NCI-H1105 (cell line): ENCODE measurements at places on chromosomes 3 and 15.

DNA sequence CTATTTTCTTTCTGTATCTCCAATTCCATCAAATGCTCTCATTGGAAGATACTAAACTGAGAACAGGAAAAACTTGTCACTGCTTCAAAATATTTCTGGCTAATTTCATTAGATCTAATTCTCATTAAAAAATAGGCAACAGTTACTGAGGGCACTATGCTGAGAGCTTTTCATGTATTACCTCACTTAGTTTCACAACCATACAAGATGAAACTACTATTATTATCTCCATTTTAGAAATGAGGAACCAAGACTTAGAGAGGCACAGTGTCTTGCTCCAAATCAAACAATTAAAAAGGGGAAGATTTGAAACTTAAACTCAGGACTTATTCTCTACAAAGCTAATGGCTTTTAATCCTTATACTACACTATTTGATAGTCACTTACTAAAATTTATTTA lies 7.2 kb upstream of the OTOL1 start:
- no peak for DNase-seq

GRCh38 chr3:12135029-12135657 lies 23.6 kb downstream of the TIMP4 start:
- no peak for DNase-seq

GRCh38 chr3:120839120-120839519 lies 68.9 kb upstream of the STXBP5L start:
- no peak for DNase-seq

DNA sequence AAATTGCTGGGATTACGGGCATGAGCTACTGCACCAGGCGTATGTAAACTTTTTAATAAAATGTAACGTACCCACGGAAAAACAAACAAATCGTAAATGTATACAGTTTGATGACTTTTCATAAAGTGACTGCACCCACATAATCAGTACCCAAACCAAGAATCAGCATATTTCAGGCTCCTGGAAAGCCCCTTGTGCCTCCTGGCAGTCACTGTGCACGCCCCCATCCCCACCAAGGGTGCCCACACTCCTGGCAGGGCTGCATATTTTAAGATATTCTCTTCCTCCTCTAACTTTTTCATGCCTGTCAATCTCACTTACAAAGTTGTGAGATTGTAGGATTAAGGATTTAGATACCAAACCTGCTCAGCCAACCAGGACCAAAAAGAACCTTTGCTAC lies 305.5 kb downstream of the SHQ1 start:
- DNase-seq: no peak

GRCh38 chr3:40336101-40336500 lies 26.6 kb downstream of the EIF1B start:
- no peak for DNase-seq

- DNase-seq: no peak
These were observed 31.6 kb upstream of the ZNF770 start for GRCh38 chr15:35019404-35020327.

DNA sequence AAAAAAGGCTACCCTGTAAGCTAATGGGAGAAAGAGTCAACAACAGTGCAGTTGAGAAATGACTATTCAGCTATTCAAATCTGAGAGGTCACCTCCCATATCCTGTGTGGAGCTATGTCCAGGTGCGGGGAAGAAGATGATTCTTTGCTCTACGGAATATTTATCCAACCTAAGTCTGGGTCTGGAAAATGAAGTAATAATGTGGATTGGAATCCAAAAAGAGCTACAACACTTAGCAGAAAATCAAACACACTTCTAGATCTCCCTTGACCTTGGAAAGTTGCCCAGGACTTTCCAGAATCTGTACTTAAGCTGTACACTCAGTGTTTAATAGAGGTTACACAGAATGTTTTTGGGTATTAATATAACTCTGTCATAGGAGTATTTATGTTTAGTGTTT lies 251.9 kb downstream of the NAALADL2 start:
- DNase-seq: no peak

DNA sequence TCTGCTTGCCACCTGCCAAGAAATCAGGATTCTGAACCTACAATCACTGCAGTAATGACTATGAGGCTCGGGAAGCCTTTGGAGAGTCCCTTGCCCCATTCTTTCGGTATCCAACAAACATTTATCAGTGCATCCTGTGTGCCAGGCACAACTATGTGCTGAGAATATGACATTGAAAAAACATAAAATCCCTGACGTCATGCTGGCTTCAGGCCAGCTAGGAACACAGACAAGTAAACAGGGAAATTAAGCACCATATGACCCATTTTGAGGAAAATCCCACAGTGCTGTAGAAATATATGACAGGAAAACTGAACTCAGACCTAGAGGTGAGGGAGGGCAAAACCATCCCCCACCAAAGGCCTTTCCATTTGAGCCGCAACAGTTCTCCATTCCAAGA lies 34.1 kb upstream of the DET1 start:
- DNase-seq: no peak

GRCh38 chr3:138219255-138219654 lies 32.2 kb downstream of the ARMC8 start:
- no peak for DNase-seq

GRCh38 chr3:172031996-172032395 lies 7.4 kb upstream of the FNDC3B start:
- no peak for DNase-seq

DNA sequence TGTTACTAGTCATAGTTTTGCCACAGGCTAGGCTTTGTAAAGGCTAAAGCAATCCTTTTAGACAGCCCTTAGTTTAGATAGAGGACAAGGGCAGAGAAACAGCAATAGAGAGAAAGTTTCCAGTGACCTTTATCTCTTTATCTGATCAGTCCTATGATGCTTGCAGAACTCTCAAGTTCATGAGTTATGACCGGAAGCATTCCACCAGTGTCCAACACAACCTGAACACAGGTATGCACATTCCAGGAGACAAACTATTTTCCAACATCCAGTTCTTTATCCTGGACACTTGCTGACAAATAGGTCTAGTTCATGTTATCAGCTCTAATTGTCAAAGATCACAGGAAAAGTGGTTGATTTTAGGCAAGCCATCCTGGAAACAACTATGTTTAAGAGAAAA lies 422.2 kb downstream of the MAGI1 start:
- DNase-seq: no peak

- DNase-seq: no peak
These were observed 2.7 kb downstream of the C3orf22 start for GRCh38 chr3:126555795-126556636.

DNA sequence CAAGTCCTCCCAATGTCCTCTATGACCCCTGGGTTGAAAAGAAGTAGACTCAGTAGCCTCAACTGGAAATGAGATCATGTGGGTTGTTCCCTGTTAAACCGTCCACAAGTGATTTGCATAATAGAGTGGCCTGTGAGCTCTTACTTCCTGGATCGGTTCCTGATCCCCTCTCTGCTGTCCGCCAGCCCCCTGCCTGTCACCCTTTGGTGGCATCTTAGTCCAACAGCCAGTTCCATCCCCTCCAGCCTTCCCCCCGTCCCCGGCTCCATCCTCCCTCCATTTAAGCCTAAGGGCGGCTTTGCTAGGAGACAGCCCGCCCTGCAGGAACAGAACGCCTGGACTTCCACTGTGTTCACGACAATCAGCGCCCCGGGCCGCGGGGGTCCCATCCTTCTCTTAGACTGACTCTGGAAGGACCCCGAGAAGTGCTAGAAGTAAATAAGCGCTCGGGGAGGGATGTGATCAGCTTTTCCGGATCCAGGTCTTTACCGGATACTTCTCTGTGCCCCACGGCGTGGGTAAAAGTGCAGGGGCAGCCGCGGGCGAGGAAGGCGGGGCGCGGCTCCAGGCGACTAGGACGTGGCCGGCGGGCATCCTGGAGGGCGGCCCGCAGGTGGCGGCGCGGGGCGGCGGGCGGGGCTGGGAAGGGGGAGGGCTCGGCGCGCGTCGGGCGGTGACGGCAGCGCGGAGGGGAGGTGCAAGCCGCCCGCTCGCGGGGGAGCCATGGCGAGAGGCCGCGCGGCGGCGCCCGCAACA lies 51.2 kb upstream of the ULK4 start:
- DNase-seq: peak; percentile 17

DNA sequence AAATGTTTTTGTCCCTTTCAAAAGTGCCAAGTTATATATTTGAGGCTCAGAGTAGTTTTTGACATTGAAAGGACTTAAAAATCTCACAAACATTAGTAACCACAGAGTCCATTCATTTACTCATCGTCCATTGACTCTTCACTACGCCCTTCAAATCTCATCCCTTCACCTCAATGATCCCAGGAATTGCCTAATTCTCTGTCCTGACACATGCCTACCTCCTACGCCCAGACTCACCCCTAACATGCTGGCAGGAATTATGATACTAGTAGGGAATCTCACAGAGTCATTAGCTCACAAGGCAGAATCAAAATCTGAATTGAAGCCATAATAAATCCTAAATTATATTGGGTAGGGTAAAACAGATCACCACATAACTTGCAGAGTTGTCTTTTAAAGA lies 410.1 kb downstream of the RAP2B start:
- DNase-seq: no peak

GRCh38 chr3:12891985-12892839 lies 50.8 kb upstream of the RPL32 start:
- peak; percentile 21 for DNase-seq

GRCh38 chr3:23805210-23805632 lies 534 bp upstream of the UBE2E1 start:
- no peak for DNase-seq

DNA sequence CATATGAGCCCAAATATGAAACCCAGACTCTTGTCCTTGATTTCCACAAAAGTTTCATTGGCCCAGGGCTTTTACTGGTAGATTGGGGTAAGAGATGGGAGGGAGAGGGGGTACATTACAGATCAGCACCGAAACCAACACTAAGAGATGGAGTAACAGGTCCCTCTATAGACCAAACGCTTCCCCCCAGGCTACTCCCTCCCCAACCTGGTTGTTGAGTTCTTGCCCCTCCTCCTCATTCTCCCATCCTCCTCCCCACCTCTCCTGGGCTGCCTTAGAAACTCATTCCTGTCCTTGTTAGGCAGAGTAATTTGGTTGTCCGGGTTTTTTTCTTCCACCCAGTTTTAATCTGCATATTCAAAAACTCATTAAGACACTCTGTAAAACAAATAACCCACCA lies 74.1 kb downstream of the MESD start:
- no peak for DNase-seq

- no peak for DNase-seq
These were observed 20.0 kb downstream of the ABTB1 start for GRCh38 chr3:127692501-127693335.

DNA sequence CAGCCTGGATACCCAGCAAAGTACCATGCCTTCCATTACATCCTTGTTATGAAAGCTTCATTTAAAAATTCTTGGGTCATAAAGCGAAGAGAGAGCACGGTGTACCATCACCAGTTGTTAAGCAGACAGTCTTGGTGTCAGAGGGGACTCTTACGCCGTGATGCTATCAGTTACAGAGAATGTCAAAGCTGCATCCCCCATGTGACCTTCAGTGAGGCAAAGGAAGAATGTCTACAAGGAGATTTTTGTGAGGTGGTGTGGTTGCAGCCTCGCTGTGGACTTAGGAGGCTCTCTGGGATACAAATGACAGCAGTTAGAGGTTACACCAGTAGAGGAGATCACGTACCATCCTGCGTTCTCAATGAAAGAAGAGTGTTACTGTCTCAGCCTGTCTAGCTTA lies 278.3 kb downstream of the FEZF2 start:
- DNase-seq: no peak

- DNase-seq: no peak
These were observed 136.9 kb downstream of the NUP210 start for GRCh38 chr3:13282986-13283876.

DNA sequence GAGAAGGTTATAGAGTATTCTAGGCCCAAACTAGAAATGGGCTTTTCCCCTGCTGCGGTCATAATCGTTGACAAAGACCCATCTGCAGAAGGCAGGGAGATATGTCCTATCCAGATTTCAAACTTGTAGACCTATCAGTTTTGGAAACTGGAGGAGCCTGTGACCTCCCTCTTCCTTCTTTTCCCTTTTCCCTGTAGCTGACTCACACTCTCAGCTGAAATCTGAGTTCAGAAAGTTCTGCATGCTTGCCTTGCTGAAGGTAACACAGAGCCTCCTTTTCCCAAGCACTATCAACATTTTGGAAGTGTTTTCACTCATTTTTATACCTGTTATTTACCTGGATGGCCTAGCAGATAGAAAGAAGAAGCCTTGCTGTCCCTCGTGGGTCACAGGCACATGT lies 59.1 kb upstream of the PSMD6 start:
- no peak for DNase-seq

DNA sequence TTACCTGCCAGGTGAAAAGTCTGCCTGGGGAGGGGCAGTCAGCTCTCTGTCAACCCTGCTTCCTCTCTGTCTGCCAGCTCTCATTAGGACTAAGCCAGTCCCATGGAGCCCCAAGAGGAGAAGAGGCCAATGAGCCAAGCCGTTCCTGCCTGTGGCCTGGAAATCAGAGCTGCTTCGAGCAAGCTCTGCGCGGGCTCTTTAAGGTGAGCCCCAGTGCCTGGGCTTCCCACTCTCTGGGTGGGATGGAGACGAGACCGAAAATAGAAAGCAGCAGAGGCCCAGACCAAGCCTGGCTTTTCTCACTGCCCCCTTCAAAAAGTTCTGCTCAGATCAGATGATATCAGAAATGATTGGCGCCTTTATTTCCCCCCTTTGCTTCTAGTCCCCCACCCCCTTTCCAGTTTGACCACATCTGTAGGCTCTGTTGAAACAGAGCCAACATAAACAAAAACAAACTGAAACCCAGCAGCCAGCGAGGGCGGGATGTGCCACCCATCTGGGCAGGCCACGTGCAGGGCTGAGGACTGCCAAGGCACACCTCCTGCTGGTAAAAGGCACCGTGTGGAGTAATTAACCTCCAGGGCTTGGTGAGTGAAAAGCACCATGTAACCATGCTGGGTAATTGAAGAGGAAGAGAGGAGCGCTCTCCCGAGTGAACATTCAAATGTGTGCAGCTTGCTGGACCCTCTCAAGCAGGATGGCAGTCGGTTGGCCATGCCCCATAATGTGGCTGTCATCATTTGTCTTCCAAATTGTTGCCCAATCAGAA lies 471.0 kb upstream of the PROK2 start:
- DNase-seq: peak; percentile 80

DNA sequence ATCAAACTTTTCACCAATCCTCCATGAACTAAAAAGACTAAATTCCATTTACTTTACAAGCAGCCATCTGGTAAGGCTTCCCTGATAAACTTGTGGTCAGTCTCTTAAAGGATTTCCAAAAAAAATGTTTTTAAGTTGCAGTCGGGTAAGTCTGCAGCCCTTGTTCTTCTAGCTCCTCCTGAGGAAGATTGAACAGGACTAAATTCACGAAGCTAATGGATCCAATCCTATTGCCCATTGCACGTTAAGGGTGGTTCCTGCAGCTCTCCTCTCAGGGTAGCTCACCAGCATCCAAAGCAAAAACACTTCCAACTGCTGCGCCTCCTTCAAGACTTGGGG lies 2.8 kb downstream of the HES1 start:
- no peak for DNase-seq

DNA sequence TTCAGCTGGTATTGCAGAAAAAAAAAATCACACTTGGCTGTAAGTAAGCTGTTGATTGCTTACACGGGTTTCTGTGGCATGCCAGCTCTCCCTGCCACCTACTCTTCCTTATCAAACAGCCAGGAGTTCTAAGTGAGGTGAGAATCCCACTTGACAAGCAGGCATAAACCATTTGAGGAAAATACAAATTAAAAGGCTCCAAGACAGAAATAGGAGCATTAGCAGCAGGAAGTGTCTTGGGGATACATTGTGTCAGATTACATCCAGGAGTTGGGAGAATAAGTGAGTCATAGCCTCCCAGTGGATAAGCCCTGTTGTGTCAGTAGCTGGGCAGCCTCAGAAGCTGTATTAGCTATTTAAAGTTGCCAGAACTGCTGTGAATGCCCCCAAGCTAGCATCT lies 256.0 kb downstream of the CNTN4 start:
- DNase-seq: no peak

GRCh38 chr3:159158213-159158612 lies 356.4 kb downstream of the MFSD1 start:
- peak; percentile 7 for DNase-seq

- DNase-seq: no peak
These were observed 52.7 kb downstream of the SETD5 start for GRCh38 chr3:9450126-9450525.
